NCI-H1105 (cell line): ENCODE measurements at places on chromosomes 2 and 18.

DNA sequence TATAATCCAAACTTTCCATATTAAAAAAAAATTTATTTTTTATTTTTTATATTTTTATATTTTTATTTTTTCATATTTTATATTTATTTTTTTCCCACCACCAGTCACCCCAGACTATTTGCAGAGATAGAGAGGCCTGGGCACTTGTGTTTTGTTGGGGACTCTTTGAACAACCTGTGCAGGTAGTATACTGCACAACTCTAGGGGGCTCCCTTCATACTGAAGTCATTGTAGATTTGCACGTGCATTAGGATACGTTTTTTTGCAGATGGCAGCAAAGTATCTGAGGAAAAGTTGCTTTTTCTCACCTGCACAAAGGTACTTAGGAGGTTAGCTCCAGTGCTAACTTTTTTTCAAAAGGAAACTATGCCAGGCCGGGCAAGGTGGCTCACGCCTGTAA, 73.9 kb upstream of the TANC1 start:
- DNase-seq, result no peak

DNA sequence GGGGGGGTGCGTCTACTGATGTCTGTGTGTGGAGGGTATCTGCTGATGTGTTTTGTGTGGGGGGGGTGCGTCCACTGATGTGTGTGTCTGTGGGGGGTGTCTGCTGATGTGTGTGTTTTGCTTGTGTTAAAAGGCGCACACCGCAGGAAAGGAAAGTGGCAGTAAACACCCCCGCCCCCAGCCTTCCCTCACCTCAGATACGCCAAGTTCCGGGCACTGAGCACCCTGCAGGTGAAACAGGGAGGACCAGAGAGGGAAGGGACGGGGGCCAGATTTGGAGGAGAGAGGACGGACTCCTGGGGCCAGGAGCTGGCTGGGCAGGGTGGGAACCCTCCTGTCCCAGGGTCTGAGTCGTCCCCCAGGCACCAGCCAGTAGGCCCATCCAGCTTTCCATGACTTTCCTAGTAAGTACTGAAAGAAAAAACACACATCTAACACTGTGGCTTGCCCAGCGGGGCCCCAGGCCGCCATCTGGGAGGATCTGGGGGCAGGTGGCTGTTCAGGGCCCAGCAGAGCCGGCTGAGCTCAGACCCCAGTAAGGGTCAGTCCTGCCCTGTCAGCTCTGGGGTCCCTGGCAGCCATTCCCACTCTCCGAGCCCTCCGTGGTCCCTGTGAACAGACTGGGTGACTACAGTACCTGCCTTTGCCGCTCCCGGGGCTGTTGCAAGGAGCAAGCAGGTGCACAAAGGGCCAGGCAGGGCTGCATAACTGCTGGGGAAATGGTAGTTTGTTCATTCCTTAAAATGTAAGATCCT, 126.9 kb downstream of the NFATC1 start:
- no peak for DNase-seq

GRCh38 chr2:110140401-110140800, 24.8 kb upstream of the MALL start:
- DNase-seq, result no peak

DNA sequence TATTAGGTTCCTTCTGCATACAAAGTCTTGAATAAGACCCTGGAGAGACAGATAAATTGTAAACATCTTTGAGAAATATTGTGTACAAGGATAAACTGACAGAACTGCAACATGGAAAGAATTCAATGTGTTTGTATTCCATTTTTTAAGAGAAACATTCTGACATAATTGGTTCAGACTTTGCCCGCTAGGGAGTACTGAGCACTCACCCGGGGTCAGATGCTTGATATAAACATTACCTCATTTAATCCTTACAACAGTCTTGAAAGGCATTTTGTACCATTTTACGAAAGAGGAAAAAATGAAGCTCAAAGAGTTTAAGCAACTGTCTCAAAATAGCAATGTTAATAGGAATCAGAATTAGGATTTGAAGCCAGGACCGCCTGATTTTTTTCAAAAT, 416.7 kb upstream of the CRIM1 start:
- DNase-seq, result no peak

DNA sequence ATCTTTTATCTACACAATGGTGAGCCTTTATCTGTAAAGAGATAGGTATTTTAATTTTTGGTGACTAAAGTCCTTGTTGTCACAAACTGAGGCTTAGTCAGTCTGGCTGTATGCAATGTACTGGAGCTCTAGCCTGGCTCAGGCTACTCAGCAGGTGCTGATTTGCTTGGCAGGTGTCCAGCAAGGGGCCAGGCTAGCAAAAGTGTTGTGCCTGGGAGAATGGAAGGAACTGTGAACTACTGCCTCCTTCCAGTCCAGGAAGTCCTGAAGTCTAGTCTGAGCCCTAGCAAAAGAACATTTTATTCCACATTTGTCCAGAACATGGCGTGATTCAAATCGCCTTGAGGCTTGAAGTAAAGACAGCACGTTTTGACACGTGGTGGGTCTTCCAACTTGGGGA, 260.5 kb downstream of the CCDC85A start:
- peak; percentile 67 for DNase-seq

- DNase-seq, result no peak
Observed at GRCh38 chr2:37709111-37709510, 37.7 kb upstream of the CDC42EP3 start.

GRCh38 chr18:5317186-5317585, 21.7 kb upstream of the ZBTB14 start:
- DNase-seq, result no peak

GRCh38 chr18:6917072-6917471, 187.6 kb downstream of the ARHGAP28 start:
- DNase-seq, result no peak

DNA sequence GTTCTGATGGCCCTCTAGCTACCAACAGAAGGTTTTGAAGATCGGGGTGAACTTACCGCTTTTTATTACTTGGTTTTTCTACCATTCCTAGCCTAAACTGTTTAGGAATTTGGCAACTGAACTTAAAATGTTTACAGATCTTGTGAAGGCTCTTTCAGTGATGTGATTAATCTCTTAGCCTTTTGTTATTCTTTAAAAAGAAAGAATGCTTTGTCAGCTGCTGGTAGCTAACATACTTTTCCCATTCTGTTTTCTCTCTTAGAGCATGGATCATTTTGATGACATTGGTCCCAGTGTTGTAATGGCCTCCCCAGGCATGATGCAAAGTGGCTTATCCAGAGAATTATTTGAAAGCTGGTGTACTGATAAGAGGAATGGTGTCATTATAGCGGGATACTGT, 18.1 kb downstream of the CPSF3 start:
- DNase-seq, result no peak

- no peak for DNase-seq
Observed at GRCh38 chr18:35953688-35954087, 18.8 kb upstream of the RMP24 start.

DNA sequence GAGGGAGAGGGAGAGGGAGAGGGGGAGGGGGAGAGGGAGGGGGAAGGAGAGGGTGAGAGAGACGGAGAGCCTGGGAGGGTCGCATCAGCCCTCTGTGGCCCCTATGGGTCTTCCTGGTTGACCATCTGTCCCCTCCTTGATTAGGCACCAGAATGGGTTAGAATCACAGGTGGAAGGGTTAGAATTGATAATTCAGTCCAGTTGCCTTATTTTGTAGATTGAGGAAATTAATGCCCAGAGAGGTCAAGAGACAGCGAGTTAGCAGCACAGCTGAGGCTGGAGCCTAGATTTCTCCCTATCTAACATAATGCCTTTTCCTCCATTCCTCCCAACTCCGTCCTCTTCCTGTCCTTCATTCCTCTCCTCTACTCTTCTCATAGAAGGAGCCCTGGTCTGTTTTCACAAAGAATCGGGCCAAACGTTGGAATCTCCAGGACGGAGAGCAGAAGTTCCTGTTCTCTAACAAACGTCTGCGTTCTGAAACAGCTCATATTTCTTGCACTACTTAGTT, 338 bp upstream of the THUMPD2 start:
- DNase-seq, result no peak

GRCh38 chr2:84676295-84676694, 160.0 kb downstream of the DNAH6 start:
- DNase-seq, result no peak

DNA sequence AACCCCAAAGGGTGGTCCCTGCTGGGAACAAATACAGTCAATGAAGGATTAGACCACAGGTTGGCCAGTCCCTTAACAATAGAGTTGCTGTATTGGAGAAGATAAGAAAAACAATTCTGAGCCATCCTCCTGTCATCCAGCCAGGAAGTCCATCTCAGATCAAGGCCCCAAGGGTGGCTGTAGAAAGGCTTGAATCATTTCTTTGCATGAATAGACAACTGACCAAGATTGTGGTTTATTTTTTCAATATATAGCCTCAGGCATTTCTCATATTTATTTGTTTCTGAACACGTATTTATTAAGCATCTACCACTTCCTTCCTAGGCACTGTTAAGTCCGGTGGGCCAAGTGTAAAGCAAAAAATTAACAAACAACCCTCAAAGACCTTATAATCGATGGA, 274.4 kb upstream of the SLC14A2 start:
- no peak for DNase-seq

GRCh38 chr2:65554765-65555591, 122.6 kb upstream of the SPRED2 start:
- DNase-seq, result no peak

DNA sequence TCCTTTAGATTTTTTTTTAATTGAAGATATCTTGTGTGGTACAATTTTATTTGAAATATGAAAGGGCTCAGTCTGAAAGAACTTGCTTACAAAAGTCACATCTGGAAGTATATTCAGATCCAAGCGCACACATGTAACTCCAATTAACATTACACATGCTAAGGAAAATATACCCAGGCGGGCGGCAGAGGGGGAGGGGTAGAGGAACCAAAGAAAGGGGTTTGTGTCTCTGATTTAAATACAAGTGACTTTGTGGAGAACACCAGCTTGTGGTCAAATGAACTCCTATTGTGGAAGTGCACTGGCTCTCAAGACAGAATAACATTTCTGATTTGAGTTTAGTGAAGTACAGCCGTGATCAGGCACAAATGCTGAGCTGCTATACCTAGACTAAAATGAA, 280.2 kb upstream of the SOX11 start:
- DNase-seq, result no peak

DNA sequence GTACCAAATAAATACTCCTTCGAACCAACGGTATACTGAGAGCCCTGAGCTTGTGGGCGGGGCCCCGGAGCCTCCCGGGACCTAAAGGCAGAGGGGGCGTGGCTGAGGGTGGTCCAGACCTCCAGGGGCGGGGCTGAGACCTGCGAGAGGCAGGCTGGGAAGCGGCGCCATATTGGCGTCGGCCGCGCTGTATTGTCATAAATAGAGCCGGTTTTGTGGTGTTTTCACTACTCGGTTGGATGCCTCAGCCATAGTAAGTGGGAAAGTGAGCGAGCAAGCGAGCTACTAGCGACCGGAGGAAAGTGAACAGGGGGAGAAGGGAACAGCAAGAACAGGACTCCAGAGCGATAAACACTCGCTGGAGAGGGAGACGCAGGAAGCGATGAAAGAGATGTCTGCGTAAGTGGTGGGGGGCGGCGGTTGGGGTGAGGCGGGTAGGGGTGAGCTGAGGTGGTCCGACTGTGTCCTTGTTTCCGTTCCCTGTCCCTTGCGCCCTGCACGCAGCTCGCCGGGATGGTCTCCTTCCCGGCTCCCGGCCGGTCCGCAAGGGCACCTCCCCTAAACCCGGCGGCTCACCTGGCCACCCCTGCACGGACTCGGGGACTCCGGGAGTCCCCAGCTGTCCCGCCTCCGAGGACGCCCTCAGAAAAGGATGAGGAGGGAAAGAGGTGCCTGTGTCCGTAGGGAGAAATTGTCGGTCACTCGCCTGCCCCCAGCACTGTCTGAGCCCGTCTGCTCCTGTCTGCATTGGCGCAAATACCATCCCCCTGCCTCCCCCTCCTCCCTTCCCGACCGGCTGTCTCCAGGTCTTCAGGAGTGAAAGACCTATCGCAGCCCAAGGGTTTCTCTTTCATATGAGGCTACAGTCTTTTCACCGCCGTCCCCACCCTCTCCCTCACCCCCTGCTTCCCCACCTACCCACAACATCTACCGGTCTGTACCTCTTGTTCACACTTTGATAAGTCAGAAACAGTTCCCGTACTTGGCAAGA, at the start of gene PAPOLG:
Gene PAPOLG (plus strand): TSS at position 172 of the 991 bp plus-strand sequence. CDS start 211 bp downstream, at position 383.
- DNase-seq, result peak; percentile 95

- no peak for DNase-seq
Observed at GRCh38 chr2:58070765-58071164, 24.2 kb downstream of the VRK2 start.

DNA sequence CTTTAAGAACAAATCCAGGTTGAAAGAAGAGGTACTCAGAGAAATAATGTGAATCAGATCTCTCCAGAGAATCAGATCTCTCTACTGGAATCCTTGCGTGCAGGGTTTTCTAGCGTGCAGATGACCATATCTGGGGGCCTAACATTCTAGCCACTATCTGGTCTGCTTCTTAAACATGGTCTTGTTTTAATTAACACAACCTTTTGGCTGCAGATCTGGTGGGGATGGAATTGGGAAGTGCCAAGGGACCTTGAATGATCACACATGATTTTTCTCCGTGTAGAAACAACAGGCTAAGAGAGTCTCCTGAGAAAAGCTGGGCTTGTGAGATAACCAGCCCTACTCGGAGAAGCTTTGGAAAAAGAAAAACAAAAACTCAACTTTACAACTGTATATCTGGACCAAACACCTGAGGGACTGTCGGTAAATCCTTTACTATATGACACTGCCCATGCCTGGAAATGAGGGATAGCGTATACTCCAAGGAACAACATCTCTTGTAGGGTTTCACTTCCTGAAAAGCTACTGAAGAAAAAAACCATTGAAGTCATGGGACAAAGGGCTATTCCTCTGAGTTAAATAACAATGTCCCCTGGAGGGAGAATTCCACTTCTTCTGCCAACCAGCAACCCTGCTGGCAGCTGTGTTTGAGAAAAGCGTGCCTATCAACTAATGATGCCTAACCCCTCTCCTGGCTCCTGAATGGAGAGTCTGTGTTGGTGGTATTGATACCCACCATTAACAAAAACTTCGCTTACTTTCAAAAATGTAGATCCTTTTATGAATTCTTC, 171.0 kb upstream of the REV1 start:
- no peak for DNase-seq

GRCh38 chr2:169366066-169366465, 3.7 kb upstream of the LRP2 start:
- no peak for DNase-seq
